ENCODE measurements at places on chromosomes 3 and 15.

GRCh38 chr3:130850044-130850797 lies 43.7 kb upstream of the ATP2C1 start:
- peak; percentile 14 for DNase-seq

DNA sequence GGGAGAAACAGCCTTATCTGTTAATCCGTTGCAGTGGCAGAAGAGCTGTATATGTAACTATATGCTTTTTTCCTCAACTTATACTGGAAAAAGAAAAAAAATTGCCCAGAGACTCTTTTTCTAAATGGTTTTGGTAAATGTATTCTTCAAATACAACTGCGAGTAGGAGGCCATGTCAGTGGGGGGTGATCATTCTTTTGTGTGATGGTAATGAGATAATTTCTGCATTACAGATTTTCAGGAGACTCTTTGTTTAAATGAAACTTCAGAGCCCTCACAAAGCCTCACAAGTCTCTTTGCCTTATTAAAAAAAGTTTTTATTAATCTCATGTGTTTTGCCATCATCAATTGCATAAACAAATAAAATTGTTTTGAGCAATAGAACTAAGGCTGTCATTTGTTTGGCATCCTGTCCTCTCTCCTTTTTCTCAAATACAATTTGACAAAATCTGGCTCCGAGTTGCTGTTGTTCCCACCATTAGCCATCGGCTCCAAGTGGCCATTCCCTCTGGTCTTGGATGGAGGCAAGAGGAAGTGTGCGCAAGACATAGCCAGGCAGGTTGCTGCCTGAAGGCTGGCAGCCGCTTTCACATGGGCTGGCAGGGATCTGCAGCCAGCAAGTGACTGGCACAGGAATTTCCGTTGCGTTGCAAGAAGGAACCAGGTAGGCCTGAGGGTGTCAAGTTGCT lies 116.7 kb downstream of the FNDC3B start:
- DNase-seq: peak; percentile 63

DNA sequence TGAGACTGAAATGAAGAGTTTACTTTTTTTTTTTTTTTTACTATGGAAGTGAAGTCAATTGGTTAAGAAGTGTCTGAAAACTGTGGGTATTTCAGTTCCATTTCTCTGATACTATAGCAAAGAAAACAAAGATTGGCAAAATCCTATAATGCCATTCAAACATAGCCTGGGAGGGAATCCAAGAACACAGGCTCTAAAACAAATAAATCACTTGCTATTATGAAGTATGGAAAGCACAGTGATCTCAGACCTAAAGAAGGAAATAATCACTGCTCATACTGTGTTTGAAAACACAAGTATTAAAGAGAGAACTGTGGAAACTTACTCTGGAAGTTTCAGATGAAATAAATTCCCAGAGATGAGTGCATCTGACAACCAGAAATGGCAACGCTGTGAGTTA lies 12.0 kb downstream of the SAMMSON start:
- peak; percentile 34 for DNase-seq

- no peak for DNase-seq
Measured at GRCh38 chr3:51400166-51400565, 9.1 kb downstream of the RBM15B start.

DNA sequence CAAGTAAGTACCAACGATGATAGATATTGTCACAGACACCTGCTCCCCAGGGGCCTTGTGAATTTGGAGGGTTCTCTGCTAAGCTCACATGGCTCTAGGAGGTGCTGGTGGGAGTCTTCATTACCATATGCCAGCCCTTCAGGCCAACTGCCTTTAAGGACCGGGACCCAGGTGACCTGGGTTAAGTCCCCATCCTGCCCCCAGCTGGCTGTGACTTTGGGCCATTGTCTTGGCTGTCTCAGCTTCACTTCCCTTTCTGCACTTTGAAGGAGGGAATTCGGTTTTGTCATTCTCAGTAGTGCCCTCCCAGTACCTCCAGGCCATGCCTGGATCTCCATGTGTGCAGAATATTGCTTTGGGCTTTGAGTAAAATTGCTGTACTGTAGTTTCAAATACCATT lies 72.8 kb upstream of the ACAD9 start:
- no peak for DNase-seq

- peak; percentile 6 for DNase-seq
Measured at GRCh38 chr15:33309602-33310276, 1.0 kb upstream of the RYR3 start.

- DNase-seq: no peak
Measured at GRCh38 chr3:114666623-114667022, 372.8 kb downstream of the TIGIT start.

DNA sequence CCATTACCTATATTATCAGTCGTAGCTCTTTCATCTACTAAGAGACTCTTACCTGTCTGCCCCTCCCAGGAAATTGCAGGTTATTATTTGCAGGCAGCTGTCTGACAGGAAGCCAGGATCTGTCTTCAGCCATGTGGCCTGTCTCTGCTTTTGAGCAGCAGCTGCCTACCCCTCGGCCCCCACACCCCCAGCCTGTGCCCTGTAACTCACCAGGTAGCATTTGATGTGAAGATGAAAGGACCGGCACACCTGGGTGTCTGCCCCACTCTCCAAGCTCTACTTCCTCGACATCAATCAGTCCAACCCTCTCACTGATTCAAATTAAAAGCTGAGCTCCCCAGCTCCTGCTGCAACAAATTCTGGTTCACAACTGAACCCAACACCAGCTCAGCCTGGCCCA lies 197.2 kb upstream of the CTNNB1 start:
- DNase-seq: no peak

DNA sequence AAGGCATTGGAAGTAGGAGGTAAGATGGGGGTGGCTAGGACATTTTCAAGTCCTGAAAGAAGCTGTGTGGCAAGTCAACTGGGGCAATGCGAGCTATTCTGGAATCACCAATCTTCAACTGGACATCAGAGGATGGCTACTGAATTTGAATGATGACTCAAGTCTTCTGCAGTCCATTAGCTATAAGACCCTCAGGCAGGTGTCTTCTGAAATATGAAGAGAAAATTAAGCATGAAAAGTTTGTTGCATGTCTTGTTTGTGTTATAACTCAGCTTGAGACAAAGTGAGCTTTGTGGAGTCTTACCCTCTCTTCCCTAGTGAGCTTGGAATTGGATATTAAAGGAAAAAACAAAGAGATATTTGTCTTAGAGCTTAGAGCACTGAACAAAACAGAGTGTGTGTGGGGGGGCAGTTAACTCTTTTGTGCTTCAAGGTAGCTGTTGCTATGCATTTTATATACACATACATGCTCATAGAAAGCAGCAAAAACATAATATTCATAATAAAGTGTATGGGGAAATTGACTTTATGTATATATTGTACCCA lies 979.1 kb downstream of the MCTP2 start:
- DNase-seq: no peak

- no peak for DNase-seq
Measured at GRCh38 chr3:138197524-138197923, 10.4 kb downstream of the ARMC8 start.

DNA sequence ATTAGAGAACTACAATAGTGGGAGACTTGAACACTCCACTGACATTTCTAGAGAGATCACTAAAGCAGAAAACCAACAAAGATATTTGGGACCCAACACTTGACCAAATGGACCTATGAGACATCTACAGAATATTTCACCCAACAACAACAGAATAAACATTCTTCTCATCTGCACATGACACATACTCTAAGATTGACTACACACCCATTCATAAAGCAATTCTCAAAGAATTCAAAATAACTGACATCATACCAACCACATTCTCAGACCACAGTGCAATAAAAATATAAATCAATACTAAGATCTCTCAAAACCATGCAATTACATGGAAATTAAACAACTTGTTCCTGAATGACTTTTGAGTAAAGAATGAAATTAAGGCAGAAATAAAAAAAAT lies 473.7 kb downstream of the LPP start:
- peak; percentile 94 for DNase-seq

- no peak for DNase-seq
Measured at GRCh38 chr3:120532969-120533368, 63.2 kb upstream of the NDUFB4 start.

GRCh38 chr15:29687939-29688505 lies 134.2 kb downstream of the TJP1 start:
- no peak for DNase-seq

GRCh38 chr15:56869573-56869972 lies 48.9 kb upstream of the TCF12 start:
- DNase-seq: peak; percentile 30

- DNase-seq: no peak
Measured at GRCh38 chr3:132405188-132405587, 12.1 kb upstream of the DNAJC13 start.

DNA sequence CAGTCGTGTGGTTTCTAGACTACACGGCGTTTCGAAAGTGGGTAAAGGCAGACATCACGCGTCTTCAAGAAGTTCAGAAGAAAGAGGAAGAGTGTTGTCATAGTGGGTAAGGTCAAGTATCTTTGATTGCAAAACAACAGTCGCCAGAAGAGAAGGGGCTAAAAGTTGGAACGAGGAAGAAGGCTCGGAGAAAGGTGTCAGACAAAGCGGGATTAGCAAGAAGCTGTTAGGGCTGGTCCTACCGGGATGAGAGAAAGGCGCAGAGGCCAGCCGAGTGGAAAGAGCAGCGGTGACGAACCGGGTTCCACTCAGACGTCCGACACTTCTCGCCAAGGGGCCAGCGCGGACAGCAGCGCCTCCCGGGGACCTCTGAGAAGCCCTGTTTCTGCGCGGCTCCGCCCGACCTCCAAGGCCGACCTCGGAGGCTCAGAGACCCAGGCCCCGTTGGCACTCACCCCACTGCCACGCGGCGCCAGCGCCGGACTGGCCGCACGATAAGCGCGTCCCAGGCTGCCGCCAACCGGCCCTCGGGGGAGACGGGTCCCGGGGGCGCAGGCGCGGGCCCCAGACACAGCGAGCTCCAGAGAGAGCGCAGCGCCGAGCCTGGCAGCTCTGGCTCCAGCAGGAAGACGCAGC lies 436 bp downstream of the ADPGK start:
- peak; percentile 30 for DNase-seq
